ENCODE measurements at places on chromosomes 3 and 15.

GRCh38 chr3:63912768-63913588 is 795 bp upstream of the SCAANT1 start:
- DNase-seq, result peak; percentile 10

- no peak for DNase-seq
Measured at GRCh38 chr3:108157273-108157672, 65.0 kb downstream of the IFT57 start.

GRCh38 chr3:38003371-38003816 is 12.8 kb downstream of the VILL start:
- no peak for DNase-seq

- DNase-seq, result no peak
Measured at GRCh38 chr3:127222664-127223063, 29.7 kb downstream of the PRR23E start.

DNA sequence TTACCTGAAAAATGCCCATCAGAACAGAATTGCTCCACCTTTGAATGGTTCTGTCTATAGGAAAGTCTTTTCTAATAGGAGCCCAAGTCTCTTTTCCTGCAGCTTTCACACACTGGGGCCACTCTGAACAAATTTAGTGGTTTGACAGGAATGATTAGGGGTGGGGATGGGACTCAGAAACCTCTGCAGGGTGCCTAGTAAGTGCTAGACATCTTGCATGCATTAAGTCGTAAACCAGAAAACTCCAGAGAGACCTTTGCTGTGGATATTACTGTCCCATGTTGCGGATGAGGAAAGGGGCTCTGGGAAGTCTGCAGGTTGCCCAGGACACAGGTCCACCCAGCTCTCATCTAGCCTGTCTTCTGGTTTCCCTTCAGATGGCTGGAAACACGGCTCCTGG is 189.7 kb downstream of the OPA1 start:
- DNase-seq, result no peak

GRCh38 chr15:66151809-66152208 is 101.7 kb downstream of the MEGF11 start:
- no peak for DNase-seq

- DNase-seq, result no peak
Measured at GRCh38 chr3:122356402-122356801, 26.6 kb downstream of the MIX23 start.

DNA sequence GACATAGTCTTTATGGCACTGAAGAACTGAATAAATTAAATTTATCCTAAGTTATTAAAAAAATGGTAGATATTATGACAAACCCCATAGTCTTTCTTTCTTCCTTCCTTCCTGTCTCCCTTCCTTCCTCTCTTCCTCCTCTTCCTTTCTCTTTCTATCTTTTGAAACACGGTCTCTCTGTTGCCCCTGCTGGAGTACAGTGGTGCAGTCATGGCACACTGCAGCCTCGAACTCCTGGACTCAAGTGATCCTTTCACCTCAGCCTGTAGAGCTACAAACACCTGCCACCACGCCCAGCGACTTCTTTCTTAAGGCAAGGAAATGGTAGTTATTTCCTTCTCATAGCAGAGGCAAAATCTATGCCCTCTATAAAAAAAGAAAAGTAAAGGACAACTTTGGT is 354.6 kb downstream of the GAP43 start:
- DNase-seq, result no peak

GRCh38 chr3:120642368-120642948 is 39.6 kb downstream of the HGD start:
- DNase-seq, result no peak

- DNase-seq, result no peak
Measured at GRCh38 chr15:46343196-46343935, 708.5 kb downstream of the SQOR start.

- no peak for DNase-seq
Measured at GRCh38 chr3:175558261-175558660, 699.1 kb downstream of the NAALADL2 start.

DNA sequence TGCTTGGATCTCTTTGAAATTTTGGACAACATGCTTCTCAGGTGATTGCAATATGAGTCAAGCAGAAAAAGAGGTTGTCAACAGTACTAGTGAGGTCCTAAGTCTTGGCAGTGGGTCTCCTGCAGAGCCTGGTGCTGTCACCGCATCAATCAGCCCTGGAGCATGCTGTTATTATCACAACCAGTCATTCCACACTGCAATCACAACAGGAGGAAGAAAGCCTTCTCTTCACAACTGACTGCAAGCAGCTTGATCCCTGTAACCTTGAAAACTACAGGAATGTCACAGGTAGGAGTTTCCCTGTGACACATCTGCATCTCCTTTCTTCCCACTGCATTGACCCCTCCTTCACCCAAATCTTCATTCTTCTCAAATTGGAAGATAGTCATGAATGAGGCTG is 451.1 kb upstream of the ATP11B start:
- DNase-seq, result no peak

- no peak for DNase-seq
Measured at GRCh38 chr3:10351013-10351735, 30.3 kb upstream of the SEC13 start.

All from activated CD4-positive, CD25-positive, alpha-beta regulatory T cell treated with anti-CD3 and anti-CD28 coated beads, Interleukin-2, amount 50 U/mL, for 16 hours (primary cell).